ENCODE measurements at places on chromosomes 12 and 14. TPM values are rescaled to one million over a fixed set of nuclear protein-coding genes. Genes with fewer than 3 reads are reported as not detected.

- peak; percentile 54 for DNase-seq
Observed at GRCh38 chr12:26119391-26119989, 5.3 kb downstream of the BHLHE41 start.

DNA sequence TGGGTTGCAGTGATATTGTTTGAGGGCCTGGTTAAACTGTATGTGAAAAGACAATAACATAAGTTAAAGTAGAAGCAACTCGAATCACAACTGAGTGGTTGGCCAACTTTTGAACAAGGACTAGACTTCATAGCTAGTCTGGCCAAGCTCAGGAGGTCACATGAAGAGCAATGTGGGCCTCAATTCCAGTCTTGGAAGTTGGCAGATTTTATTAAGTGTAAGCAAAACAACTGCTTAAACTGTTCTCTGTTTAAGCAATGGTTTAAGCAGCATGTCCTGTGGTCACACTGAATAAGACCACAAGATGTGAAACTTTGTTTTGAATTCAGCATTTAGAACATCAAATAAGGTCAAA, 100.4 kb downstream of the TMTC3 start:
- no peak for DNase-seq

DNA sequence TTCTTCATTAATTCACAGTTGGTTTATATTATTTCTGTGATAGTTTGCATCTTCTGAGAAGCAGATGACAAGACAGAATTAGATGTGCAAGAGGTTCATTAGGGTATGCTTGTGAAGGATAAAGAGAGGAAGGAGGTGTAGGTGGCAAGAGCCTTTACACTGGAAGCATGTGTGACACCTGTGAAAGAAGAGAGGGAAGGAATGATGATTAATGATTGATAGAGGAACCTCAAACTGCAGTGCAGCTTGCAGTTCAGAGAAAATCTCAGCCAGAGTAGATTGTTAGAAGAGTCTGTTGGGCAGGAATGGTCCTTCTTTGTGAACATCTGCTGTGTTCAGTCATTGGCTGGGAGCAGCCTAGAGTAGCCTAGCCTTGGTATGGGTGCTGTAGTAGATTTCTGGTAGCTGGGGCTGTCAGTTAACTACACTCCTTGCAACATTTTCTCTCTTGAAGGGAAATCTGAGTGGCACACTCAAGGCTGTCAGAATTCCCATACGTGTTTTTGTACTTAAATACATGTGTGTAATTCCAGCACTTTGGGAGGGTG, 9.0 kb downstream of the RCOR1 start:
- no peak for DNase-seq

The PRB2 gene
- total RNA-seq = not detected

DNA sequence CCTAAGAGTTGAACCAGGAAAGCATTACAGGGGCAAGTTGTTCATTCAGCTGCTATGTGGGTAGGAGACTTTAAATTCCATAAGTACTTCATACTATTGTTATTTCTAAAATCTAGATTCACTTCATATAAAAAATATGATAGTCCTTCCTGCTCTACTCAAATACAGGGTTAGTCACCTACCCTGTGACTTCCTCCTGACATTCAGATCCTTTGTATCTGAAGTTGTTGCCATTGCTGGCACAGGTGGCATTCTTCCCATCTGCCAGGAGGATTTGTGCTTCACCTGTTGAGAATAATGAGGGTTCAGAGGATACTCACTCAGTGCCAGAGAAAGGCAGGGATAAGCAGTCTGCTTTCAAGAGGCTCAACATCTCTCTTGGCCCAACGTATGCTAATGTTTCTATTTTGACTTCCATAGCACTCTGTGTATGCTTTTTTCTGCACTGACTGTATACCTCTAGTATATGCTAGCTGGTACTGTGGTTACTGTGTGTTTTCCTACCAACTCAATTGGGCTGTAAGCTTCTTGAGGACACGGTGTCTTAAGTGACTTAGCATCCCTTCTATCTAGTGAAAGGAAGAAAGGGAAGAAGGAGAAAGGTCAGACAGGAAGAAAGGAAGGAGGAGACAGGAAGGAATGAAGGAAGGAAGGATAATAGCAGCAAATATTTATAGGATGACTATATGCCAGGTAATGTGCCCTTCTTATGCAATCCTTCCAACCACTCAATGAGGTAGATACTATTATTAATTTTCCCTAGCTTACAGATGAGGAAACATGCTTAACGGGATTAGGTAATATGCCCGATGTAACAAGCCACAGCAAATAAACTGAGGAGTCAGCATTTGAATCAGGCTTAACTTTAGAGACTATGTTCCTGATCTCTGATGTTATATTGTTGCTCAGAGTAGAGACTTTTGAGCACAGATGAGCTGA, 38.5 kb upstream of the FGF6 start:
- peak; percentile 96 for DNase-seq

DNA sequence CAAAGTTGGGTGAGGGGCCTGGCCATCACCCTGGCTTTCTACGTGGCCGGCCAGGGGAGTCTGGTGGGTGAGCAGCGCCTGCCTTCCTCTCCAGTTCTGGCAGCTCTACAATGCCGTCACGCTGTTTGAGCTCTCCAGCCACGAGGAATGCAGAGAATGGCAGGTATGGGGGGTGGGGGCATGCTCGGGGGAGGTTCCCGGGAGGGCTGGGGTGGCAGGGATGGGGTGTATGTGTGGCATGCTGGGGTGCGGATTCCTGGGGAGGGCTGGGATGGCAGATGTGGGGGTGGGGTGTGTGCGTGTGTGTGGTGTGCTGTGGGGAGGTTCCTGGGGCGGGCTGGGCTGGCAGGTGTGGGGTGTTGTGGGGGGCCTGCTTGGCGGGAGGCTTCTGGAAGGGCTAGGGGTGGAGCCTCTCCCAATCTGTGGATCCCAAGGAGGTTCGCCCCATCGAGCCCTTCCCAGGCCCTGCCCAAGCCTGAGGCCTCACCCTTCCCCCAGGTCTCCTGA, 18.5 kb downstream of the RHOF start:
- DNase-seq = no peak

DNA sequence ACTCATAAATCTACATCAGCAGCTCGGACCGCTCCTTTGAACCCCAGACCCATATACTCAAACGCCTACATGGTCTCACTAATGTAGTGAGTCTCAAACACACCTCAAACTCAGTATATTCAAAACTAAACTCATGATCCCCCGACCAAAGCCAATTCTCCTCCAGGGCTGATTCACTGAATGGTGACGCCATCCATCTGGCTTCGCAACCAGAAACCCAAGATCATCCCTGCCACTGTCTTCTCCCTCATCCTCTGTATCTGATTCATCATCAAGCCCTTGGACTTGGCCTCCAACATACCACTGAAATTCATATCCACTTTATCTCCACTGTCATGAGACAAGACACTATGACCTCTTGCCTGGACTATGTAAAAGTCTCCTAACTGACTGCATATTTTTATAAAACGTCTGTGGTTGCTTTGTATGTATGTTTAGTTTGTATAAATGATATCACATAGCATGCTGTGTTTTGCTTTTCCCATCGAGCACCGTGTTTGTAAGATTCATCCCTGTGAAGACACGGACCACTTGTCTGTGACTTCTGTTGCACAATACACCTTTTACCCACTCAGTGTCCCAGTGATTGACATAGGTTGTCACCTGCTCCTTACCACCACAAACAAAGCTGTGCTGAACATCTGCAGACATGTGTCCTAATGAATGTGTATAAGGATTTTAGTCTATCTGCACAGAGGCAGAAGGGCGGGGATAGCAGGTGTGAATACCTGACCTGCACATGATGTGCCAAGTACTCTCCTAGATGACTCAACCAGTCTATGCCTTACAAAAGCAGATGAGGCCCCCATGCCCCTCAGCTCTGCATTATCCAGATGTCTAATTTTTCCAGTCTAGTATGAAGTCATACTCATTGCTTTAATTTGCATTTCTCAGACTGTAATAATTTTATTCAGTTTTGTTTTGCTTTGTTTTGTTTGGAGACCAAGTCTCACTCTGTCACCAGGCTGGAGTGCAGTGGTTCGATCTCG, 76.9 kb downstream of the VWF start:
- DNase-seq = peak; percentile 34

- no peak for DNase-seq
Observed at GRCh38 chr14:83041224-83041623, 1507.6 kb upstream of the SEL1L start.

- DNase-seq = peak; percentile 84
Observed at GRCh38 chr14:92597906-92598905, 84.6 kb downstream of the RIN3 start.
